ENCODE measurements at places on chromosomes 1 and 21. TPM values are rescaled to one million over a fixed set of nuclear protein-coding genes. Genes with fewer than 3 reads are reported as not detected.

DNA sequence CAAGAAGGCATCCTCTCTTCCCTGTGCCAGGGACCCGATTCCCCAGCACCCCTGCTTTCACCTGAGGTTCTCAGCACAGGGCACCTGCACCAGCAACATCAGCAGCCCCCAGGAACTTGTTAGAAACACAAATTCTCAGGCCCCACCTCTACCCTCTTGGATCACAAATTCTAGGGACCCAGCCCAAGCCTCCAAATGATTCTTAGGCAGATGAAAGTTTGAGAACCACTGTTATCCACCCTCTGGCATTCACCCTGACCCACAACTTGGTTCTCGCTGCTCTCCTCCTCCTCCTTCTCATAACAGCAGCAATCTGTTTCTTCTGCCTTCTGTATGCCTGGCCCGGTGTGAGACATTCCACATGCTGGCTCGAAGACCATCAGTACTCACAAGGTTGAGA is 60.3 kb upstream of the HIVEP3 start:
- no peak for DNase-seq

GRCh38 chr1:44714944-44715571 is 15.9 kb downstream of the RNU5D-1 start:
- DNase-seq, result no peak

GRCh38 chr1:227066999-227067398 is 126.9 kb downstream of the COQ8A start:
- no peak for DNase-seq

CSMD2 gene
- total RNA-seq, result 0.98 TPM

ATAD3C gene
- 0.36 TPM for total RNA-seq

DNA sequence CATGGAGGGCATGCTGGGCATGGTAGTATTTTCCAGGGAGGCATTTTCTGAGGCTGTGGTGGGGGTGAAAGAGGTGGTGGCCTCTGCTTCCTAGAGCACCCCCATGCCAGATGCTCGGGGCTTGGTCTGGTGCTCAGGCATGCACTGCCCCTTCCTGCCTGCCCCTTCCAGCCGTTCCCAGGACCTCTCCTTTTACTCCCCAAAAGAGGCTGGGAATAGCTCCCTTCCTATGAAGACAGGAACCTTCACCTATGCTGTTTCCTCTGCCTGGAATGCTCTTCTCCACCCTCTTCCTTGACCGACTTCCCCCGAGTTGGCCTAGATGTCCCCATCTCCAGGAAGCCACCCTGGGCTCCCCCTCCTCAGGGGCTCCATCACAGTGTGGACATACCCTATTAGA is 9.1 kb downstream of the EDN2 start:
- DNase-seq, result no peak

OR10J1 gene
- not detected for total RNA-seq

TRIM67 gene
- total RNA-seq, result not detected

CNKSR1 gene
- 14.8 TPM for total RNA-seq

GRCh38 chr1:72366466-72366865 is 84.1 kb upstream of the NEGR1 start:
- DNase-seq, result peak; percentile 46

CA14 gene
- total RNA-seq, result not detected

- DNase-seq, result no peak
These were observed 22.4 kb downstream of the VTCN1 start for GRCh38 chr1:117188170-117188815.

LEFTY1 gene
- total RNA-seq, result not detected

PYCR2 gene
- total RNA-seq, result 62.3 TPM

RNF186 gene
- total RNA-seq, result not detected

DNA sequence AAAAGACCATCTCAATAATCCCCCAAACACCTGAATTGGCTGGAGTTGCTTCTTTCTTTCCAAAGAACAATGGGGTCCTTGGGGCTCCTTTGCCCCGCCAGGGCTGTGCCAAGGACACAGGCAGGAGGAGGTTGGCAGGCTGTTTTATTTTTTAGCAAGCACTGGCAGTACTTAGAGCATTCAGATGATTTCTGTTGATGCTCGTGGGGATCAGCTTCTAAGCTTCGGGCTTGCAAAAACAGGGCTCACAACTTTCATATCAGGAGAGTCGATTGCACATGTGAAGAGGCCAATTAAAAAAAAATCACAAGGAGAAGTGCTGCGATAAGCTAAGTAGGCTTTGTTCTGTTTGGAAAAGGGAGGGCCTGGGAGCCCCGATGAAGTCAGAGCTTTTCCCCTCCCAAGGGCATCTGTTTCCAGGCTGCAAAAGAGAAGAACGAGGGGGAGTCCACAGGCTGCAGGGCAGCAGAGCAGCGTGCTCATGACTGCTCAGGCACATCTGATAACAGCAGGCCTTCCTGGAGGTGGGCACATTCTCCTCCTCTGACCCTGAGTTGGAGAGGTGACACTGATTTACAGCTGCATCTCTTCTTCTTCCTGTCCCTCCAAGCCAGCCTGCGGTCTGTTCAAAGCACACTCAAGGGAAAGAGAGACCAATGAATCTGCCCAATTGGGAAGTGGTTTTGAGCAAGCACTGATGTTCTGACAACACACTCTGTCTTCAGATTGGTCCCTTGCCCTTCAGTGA is 27.3 kb upstream of the BCAR3 start:
- DNase-seq, result no peak

- DNase-seq, result peak; percentile 81
These were observed 200.0 kb downstream of the NFIA start for GRCh38 chr1:61282387-61282786.

DNA sequence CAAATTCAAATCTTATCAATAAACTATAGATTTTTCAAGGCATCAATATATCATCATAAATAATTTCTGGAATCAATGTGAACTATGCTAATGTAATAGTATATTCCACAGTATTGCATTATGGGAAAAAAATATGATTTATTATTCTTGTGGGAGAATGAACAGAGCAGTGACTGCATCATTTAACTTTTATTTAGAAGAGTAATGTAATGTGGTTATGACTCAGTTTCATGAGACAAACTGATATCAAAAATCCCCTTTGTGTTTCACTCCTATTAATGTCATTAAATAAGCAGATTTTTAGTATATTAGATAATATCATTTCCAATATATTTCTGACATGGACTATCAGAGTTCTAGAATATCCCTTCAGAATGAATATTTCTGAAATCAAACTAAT is 187.6 kb downstream of the LRRC40 start:
- no peak for DNase-seq

- DNase-seq, result no peak
These were observed 4.7 kb downstream of the UBR4 start for GRCh38 chr1:19205403-19205802.

- DNase-seq, result no peak
These were observed 28.1 kb upstream of the RNF19B start for GRCh38 chr1:32992489-32993323.

USH2A gene
- not detected for total RNA-seq

- DNase-seq, result no peak
These were observed 56.0 kb upstream of the DSCAM start for GRCh38 chr21:40902993-40903392.

DNA sequence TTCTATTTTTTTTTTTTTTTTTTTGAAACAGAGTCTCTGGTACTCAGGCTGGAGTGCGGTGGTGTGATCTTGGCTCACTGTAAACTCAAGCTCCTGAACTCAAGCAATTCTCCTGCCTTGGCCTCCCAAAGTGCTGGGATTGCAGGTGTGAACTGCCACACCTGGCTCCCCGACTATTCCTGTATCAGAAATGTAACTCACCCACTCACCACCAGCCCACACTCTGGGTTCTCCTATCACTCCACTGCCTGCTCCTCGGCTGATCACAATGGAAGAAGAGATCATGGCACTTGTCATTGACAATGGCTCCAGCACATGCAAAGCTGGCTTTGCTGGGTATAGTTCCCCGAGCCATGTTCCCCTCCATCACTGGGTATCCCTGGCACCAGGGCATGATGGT is 15.9 kb downstream of the RABIF start:
- no peak for DNase-seq
